ENCODE measurements at places on chromosomes 12 and 14.

- DNase-seq: no peak
Observed at GRCh38 chr14:93266127-93266526, 59.1 kb downstream of the UBR7 start.

- no peak for DNase-seq
Observed at GRCh38 chr14:89013098-89013504, 188.7 kb downstream of the TTC8 start.

GRCh38 chr12:50924439-50925341 is 27.7 kb upstream of the HIGD1C start:
- no peak for DNase-seq

- DNase-seq: no peak
Observed at GRCh38 chr14:75430116-75430515, 2.3 kb downstream of the JDP2 start.

- no peak for DNase-seq
Observed at GRCh38 chr12:46332260-46332659, 40.3 kb downstream of the SLC38A2 start.

DNA sequence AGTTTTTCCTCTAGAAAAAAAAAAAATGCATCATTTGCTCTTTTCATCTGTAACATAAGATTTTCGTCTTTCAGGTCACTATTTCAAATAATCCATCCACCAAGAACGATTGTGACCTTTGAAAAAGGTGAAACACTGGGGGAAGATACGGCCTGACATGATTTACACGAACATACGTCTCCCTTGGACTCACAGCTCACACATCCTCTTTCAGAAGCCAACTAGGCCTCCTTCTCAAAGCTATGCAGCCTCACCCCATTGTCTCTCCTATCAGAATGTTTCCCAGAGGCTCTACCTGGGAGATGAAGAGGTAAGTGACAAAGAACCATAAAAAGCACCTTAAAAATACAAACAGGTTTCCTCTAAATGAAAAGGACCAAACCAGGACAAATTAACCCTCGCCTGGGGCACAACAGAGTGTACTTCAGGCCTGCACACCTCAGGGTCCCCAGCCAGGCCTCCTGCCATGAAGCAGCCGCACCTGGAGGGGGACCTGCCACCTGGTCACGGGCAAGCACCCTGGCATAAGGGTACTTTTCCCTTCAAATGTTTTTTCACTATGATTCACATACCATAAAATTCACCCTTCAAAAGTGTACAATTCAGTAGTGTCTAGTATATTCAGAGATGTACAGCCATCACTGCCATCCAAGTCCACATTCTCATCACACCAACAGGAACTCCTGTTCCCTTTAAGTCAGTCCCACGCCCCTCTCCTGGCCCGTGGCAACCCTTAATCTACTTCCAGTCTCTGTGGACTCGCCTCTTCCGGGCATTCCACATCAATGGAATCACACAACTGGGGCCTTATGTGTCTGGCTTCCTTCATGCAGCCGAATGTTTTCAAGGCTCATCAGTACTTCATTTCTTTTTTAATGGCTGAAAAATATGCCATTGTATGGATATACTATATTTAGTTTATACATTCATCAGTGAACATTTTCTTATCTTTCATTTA is 5.4 kb downstream of the SLC15A4 start:
- no peak for DNase-seq

- peak; percentile 76 for DNase-seq
Observed at GRCh38 chr14:67413806-67414769, 2.1 kb upstream of the PLEK2 start.

GRCh38 chr14:53519137-53519536 is 366.0 kb upstream of the DDHD1 start:
- no peak for DNase-seq

GRCh38 chr14:59679872-59680271 is 103.3 kb upstream of the CCDC175 start:
- DNase-seq: no peak

GRCh38 chr12:132248453-132249167 is 80.8 kb downstream of the GALNT9 start:
- DNase-seq: no peak

GRCh38 chr12:124795081-124795948 is 68.3 kb downstream of the SCARB1 start:
- DNase-seq: no peak

DNA sequence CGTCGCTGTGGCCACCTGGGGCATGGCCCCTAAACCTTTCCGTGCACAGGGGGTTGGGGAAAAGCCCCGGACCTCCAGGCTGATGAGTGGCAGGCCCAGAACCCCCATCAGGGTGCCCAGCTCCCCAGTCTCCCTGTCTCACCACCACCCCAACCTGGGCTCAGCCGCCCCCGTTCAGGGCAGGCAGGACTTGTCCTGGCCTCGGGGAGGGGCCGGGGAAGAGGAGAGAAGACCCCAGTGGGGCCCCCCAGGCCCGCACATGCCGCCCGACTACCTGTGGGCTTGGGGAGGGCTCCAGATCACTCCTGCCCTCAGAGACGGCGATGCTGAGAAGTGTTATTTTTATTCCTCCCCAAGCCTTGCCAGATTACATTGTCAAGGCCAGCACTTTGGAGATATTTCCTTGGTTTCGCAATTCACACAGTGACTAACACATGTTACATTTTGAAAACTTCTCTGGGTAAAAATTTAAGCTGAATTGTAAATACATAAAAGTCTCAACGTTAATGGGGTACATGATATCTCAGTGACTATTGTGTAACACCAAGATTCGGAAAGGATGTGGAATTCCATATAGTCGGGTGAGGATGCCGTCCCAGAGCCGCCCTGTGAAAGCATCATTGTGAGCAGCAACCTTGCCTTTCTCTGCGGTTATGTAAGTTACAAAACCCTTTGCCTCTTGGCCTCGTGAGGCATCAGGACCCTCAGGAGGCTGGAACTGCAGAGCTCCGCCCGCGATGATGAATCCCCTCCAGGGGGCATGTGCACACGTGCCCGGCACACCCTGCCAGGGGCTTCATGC is 85.6 kb upstream of the DIO3 start:
- DNase-seq: no peak

DNA sequence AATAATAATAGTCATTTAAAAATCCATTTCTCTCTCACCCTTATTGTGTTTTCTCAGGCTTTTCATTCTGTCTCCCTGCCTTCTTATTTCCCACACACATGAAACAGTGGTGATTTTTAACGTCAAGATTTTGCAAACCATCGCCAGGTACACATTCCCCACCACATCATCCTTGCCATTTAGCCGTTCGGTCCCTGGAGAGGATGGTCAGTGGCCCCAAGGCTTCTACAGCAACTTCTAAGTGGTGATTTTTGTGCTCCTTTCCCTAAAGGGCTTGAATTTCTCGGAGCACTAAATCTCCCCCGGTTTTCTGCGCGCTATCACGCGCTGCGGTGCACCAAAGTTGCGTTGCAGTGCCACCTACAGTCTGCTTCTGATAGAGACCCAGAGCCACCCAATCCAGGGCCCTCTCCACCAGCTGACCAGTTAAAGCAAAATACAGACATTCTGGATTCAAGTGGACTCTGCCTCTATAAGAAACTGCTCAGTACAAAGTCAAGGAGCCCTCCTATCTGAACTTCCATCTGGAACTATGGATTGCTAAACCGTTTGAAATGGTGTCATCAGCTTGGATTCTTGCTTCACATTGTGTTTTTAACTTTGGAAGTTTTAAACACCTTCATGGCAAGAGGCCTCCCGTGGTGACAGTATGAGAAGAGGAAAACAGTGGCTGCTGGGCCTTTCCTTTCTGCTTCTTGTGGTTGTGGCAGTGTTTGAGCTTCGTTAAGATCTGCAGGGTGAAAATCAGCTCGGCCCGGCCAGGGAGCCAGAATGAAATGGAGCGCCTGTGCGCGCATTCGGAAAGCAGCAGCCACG is 234.0 kb downstream of the SPTSSA start:
- peak; percentile 79 for DNase-seq

DNA sequence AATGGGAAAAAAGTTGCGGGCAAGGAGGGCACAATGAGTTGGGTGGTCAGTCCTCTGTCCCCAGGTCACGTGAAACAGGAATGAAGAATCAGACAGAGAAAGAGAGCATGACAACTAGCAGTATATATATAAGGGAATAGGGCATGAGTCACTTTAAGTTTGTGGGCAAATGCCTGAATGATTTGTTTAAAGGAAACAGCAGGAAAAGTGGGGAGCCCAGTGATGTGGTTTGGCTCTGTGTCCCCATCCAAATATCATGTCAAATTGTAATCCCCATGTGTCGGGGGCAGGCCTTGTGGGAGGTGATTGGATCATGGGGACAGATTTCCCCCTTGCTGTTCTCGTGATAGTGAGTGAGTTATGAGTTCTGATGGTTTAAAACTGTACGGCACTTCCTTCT is 195.3 kb upstream of the IGF1 start:
- DNase-seq: no peak

- no peak for DNase-seq
Observed at GRCh38 chr14:21302013-21302835, 22.3 kb downstream of the RPGRIP1 start.

DNA sequence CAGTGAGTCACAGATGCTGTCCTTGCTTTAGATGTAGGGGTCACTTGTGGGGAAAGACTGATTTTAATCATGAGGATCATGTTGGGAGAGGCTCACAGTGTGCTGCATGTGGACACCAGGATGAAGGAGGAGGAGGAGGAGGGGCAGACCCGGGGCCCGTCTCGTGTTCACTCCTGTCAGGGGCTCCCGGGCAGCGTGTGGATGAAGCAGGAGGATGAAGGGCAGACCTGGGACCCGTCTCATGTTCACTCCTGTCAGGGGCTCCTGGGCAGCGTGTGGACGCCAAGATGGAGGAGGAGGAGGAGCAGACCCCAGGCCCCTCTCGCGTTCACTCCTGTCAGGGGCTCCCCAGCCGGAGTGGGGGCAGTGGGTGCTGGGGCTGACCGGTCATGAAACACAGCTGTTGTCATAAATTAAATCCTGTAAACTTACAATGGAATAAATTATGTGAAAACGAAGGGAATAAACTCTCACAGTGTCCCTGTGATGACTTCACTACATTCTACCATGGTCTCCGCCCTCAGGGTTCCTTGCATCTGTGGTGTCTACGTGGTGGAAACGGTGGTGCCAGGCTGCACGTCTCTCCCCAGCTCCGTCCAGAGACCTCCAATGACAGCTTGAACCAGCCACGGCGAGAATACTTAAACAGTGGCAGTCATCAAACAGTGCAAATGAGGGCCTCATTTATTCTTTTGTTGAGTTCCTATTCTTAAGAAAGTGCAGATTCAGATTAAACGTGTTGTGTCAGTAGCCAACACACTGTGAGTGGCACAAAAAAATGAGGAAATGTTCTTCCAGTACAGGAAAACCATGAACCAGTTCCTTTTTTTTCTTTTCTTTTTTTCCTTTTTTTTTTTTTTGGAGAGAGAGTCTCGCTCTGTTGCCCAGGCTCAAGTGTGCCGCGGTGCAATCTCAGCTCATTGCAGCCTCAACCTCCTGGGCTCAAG is 37.7 kb upstream of the SFSWAP start:
- DNase-seq: peak; percentile 53

- no peak for DNase-seq
Observed at GRCh38 chr14:60652674-60653651, 3.7 kb upstream of the SIX1 start.

DNA sequence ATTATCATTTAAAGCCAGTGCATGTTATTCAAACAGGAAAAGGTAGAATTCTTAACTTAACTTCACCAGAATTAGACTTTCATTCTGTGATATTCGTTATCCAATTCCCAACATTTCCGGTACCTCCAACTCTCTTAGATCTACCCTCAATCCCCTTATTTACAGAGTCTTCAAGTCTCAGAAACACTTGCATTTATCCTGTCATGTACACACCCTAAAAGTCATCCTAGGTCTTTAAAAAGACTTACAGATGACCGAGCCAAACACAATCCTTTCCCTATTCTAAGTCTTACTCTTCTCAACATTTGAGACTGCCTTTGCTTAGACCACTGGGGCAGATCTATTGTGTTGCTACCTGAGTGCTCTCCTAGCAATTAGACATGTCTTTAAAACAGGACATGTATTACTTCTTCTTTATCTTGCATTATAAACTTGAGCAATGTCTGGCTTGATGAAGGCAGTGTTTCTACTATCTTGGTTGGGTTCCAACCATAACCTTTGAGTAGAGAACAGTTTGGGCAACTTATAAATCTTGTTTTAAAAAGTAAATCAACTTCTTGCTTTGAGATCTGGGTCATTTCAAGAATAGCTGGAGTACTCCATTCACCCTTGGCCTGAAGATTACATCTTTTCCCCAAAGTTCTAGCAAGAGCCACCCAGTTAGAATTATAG is 140.6 kb upstream of the PLEKHG7 start:
- no peak for DNase-seq

GRCh38 chr12:3662521-3662921 is 90.4 kb downstream of the CRACR2A start:
- no peak for DNase-seq

DNA sequence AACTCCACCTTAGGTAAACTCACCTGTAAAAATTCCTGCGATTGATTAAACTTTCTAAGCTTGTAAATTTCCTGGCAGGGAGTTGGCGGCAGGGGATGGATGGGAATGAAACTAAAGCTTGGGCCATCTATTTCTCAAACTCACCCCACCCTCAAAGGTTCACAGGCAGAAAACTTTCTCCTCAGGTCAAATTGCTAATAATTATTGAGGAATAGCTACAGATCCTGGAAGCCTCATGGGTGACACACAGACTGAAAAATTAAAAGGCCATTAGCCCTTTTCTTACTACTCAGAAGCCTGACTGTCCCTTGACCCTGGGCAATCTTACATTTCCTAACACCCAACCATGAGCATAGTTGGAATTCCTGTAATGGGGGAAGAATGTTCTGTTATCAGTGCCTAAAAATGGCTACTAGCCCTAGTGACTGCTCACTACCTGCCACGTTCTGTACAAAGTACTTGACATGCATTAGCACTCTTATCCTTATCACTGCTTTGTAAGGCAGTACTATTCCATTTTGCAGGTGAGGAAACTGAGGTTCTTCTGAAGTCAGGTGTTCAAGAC is 12.4 kb upstream of the SYNDIG1L start:
- no peak for DNase-seq

- DNase-seq: no peak
Observed at GRCh38 chr14:86299994-86300393, 770.0 kb downstream of the FLRT2 start.

DNA sequence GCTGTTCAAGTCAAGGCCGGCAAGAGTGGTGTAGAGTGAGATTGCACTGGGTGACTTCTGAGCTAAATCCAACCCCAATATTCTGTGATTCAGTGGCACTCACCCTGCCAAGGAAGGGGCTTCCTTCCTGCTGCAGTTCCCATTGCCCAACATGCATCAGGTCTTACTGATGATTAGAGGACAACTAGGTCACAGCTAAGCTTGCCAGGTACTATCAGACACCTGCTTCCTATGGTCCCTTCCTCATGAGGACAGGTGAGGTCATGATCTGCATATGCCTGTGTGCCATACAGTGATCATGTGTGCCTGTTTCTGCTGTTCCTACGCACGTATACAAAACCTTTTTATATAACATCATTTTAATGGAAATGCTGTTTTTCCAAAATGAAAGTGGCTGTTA is 1.7 kb upstream of the CTDSP2 start:
- no peak for DNase-seq

GRCh38 chr14:75262641-75263040 is 16.0 kb upstream of the FOS start:
- DNase-seq: no peak
